ENCODE measurements at places on chromosomes 2 and 18. TPM values are rescaled to one million over a fixed set of nuclear protein-coding genes. Genes with fewer than 3 reads are reported as not detected.
A peak's percentile ranks its signal among the peaks of the same experiment; 100 is the strongest.

DNA sequence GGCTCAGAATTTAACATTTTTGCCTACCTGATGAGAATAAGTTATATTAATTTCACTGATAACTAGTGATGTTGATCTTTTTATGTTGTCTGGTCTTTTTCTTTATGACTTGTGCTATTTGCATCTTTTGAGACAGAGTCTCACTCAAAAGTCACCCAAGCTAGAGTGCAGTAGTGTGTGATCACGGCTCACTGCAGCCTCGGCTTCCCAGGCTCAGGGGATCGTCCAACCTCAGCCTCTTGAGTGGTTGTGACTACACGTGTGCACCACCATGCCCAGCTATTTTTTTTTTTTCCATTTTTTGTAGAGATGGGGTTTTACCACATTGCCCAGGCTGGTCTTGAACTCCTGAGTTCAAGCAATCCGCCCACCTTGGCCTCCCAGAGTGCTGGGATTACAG, 7.5 kb downstream of the SMCHD1 start:
- DNase-seq, result no peak

DNA sequence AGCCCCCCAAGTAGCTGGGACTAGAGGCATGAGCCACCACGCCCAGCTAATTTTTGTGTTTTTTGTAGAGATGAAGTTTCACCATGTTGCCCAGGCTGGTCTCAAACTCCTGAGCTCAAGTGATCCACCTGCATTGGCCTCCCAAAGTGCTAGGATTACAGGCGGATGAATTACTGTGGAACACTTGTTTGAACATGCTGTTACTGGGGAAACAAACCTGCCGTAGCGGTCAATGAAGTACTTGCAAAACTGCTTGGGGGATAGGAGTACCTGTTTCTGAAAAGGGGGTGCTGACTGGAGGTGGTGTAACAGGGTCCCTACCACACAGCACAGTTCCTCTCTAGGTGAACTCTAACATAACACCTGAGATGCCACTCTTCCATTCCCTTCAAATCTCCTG, 5.9 kb upstream of the IMPACT start:
- DNase-seq, result no peak

DNA sequence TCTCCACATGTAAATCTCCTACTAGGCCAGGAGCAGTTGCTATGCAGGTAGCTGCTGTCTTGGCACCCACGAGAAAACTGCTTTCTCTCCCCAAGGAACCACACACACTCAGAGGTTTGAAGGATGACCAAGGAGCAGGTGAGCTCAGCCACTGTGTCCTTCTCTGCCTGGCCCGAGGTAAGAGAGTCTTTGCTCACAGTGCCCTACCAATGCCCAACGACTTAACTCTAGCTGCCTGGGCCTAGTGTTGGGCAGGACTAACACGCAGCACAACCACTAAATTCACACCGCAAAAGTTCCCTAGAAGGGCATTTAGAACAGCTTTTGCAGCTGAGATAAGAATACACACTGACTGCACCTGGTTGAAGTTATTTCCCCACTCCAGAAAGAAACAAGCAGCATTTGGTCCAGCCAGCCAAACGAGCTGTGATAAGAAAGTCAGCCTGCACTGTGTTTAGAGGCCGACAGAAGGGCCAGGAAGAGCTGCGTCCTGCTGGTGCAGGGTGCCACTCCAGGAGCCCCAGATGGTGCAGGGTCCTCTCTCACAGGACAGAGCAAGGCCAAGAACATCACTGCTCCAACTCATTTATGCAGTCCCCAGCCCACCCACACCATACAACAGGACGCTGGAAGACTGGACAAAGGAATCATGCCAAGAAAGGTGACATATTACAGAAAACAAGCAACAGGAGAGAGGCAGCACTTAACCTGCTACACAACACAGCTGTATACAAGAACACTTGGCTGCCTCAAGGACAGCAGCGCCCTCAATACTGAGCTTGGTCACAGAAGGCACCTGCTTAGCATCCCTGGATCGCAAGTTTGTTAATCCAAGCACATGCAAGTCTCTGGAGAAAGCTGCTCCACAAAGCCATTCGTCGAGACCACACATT, 12.5 kb downstream of the HDLBP start:
- no peak for DNase-seq

DNA sequence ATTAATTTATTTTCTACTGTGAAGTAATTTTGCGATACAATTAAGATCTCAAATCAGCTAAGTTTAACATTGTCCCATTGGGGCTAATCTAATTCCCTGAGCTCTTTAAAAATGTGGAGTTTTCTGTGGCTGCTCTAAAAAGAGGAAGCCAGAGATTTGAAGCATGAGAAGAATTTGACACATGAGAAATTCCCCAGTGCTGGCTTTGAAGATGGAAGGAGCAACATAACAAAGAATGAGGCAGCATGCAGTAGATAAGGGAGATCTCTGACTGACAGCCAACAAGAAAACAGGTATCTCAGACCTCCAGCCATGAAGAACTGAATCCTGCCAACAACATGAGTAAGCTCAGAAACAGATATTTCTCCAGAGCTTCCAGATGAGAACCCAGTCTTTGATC, 308.4 kb downstream of the ZNF804A start:
- no peak for DNase-seq

- no peak for DNase-seq
Measured at GRCh38 chr2:152410165-152410597, 75.2 kb downstream of the FMNL2 start.

- DNase-seq, result no peak
Measured at GRCh38 chr2:892401-892800, 58.2 kb upstream of the SNTG2 start.

DNA sequence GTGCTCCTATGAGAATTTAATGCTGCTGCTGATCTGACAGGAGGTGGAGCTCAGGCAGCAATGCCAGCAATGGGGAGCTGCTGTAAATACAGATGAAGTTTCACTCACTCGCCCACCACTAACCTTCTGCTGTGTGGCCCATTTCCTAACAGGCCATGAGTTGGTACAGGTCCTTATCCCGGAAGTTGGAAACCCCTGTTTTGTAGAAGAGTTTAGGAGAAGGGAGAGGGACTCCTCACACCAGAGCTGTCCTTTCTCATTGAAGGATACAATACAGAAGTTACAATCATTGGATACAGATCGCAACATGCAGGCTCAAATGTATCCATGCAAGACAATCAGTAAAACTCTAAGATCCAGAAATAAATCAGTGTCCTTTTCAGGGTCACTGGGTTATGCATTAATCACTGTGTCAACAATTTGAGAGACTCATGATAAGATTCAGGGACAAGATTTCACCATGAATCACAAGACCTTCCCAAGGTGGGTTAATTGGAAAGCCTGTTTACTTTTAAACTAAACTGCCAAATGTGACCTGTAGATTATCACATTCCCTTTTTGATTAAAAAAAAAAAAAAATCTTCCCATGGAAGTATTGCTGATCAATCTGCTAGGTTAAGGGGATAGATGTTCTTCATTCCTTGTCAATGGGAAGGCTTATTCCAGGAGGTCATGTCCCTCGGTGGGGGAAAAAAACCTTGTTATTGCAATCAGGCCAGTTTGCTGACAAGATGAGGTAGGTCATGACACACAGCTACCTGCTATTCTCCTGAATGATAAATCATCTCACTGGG, 97.2 kb downstream of the SP100 start:
- DNase-seq, result no peak

Gene PDE1A
- 0.27 TPM for total RNA-seq

DNA sequence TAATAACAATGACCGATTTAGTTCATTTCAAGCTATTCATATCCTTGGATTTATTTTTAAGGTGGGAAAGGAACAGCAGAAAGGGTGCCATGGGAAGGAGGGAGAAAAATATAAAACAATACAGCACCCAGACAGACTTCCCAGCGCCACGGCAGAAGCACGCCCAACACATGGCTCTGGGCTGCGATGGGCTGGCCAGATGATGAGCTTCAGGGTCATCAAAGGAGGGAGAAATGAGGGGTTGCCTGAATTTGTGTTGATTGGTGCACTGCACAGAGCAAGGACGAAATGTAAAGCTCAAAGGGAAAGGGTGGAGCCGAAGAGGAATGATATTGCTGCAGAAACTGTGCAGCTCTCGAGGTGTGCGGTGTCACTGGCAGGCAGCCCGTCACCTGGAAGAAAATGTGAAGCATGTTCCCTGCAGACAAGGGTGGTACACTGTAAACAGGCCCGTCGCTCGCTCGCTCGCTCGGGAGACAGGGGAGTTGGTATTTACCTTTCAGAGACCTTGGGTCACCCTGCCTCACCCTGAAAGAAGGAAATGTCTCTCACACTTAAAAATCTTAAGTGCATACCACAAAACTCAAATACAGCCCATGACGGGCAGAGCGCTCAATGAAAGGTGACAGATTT, 195.5 kb upstream of the CTAGE1 start:
- DNase-seq, result no peak

- DNase-seq, result no peak
Measured at GRCh38 chr2:222722327-222722946, 51.0 kb downstream of the MOGAT1 start.

- no peak for DNase-seq
Measured at GRCh38 chr2:4020153-4020552, 316.8 kb downstream of the DCDC2C start.

GRCh38 chr2:26477911-26478253, at the start of gene OTOF:
OTOF (minus strand) TSS chr2:26478124.
- DNase-seq, result no peak

- no peak for DNase-seq
Measured at GRCh38 chr2:186575856-186576255, 14.0 kb upstream of the ITGAV start.

DNA sequence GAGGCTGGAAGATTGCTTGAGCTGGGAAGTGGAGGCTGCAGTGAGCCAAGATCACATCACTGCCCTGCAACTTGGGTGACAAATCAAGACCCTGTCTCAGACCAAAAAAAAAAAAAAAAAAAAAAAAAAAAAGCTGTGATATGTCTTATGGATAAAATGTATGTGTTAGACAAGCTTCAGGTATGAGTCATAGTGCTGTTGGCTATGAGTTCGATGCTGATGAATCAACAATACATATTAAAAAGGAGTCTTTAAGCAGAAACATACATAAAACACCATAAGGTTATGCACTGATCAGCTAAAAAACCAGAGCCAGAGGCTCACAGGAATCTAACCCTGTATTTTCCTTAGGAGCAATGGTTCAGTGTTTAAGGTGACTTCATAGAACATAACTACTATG, 332.3 kb downstream of the NCKAP5 start:
- no peak for DNase-seq

Gene ABCG8
- total RNA-seq, result under 0.01 TPM

- no peak for DNase-seq
Measured at GRCh38 chr2:23793476-23793875, 133.4 kb downstream of the ATAD2B start.

Gene SERPINB11
- total RNA-seq, result not detected

- no peak for DNase-seq
Measured at GRCh38 chr2:156182132-156182531, 150.4 kb downstream of the NR4A2 start.

- DNase-seq, result no peak
Measured at GRCh38 chr2:46091961-46092667, 205.1 kb upstream of the EPAS1 start.

GRCh38 chr2:26068602-26069298, 34.9 kb downstream of the RAB10 start:
- DNase-seq, result peak; percentile 90

Gene EVX2
- total RNA-seq, result not detected

DNA sequence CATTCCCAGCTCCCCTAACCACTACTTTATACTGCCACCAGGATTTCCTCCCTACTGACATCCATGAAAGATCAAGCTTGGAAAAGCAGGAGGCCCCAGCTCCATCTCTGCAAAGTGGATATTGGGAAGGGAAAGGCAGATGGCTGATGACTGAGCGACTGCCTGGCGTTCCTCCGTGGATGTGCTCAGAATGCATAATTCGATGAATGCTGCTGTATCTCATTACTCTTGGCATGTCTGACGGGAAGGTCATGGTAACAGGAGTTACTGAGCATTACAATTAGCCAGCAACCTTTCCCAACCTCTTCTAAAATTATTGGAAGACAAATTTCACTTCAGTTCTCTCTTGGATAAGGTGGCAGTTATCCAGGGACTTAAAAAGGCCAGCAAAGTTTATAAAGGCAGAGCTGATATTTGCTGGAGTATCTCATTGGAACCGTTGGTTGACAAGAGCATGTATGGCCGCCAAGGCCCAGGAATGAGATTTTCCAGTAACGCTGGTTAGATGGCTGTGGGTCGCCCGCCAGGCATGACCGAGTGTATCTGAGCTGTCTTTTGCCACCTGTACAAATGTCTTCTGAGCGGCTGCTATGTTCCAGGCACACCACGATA, 34.5 kb downstream of the KCNE4 start:
- DNase-seq, result no peak

Gene IL18R1
- total RNA-seq, result 1.3 TPM

Gene CNGA3
- not detected for total RNA-seq

- DNase-seq, result no peak
Measured at GRCh38 chr18:52289392-52289791, 50.6 kb upstream of the DCC start.

GRCh38 chr18:6374340-6374739, 40.4 kb downstream of the L3MBTL4 start:
- no peak for DNase-seq

DNA sequence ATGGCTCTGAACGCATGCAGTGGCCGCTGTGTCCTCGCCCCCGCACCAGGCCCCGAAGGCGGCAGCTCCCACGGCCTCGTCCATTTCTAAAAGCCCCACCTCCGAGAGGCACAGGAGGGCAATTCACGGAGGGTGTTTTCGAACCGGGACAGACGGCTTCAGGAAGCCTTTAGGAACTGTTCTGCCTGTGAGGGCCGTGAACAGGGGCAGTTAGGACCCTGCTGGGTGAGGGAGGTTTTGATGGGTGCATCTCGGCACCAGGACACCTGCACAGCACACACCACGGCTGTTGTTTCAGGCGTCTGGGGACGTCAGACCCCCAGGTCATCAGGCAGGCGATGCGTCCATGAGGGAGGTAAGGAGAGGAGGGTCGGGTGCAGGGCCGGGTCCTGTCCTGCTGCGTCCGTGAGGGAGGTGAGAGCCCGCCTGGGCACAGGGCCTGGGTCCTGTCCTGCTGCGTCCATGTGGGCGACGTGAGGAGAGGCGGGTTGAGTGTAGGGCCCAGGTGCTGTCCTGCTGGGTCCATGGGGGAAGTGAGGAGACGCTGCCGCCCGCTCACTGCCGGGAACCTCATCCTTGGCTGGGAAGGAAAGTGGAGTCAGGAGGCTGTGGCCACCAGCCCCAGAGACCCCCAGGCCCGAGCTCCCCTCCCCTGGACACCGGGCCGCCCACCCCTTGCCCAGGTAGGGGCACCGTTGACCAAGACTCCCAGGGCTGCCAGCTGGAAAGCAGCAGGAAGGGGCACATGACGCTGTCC, 25.5 kb upstream of the KCNG2 start:
- DNase-seq, result no peak

DNA sequence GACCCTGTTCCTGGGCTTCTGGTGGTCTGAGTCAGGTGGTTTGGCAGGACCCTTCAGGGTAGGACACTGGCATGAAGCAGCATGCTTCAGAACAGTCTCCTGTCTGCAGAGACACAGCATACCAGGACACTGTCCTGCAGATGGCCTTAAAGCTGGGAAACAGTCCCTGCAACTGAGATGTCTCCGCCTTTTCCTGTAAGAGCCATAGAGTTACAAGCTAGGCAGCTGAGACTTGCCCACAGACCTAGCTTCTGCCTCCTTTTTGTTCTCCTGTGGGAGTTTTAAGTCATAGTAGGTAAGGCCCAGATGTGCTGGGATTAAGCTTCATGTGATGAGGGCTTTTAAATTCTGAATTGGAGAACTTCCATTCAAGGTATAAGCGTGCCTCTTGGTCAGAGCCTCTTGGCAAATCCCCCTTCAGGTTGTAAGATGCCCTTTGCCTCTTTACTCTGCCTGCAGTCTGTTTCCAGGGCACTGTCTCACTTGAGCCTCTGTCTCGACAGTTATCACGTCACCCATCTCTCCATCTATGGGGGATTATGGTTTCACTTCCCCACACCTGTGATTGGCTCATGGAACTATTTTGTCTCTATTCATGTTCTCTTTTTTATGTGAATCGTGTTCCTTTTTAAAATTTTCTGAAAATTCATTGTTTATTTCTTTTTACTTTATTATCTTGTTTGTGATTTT, 51.8 kb downstream of the COA5 start:
- no peak for DNase-seq

Data from hematopoietic multipotent progenitor cell (in vitro differentiated cells).